ENCODE measurements at places on chromosomes 16 and 17.

DNA sequence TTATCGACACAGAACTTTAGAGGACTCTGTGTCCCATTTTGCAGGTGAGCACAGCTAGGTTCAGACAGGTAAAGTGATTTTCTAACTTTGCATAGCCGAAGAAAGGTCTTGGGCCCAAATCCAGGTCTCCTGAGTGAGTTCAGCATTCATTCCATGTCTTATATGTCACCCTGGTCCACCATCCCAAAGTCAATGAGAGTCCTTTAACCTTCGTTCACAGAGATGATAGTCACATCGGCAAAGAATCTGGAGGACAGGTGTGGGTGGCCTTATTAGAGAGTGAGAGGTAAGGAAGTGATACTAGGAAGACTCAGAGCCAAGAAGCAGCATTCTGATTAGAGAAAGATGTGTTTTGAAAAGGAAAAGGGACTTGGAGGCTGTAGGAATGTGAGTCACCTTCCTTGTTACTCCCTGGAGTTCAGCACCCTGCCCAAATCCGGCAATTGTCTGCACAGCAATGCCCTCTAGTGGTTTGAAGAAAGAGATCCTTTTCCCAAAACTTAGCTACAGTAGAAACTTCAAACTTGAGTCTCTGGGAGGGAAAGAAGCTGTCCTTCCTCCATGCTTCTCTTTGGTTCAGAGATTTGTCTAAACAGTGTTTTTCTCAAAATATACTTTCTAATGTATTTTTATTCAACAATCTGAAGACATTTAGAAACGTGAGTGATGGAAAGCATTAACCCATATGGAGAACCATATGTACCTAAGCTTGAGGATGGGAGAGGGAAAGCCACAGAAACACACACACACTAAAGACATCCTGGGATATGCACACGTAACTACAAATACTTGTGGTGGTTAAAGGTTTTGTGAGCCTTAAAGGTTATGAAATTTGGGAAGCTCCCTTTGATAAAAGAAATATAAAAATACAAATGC is 96.4 kb upstream of the SHISA6 start:
- DNase-seq: peak; percentile 4

DNA sequence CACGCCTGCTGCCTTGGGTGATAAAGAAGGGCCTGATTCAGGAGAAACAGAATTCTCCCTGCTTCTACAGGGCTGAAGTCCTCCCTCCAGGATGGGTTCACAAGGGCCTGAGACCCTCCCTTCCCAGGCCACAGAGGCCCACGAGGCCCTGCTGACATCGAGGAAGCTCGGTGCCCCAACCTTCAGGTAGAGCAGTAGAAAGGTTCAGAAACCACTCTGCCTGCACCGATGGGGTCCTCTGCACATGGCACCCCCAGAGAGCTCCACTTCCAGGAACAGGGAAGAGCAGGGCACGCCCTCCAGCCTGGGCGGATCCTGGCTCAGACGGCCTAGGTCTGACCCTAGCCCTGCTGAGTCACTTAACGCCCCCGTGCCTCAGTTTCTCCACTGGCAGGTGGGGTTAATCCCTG is 773 bp downstream of the CENPX start:
- DNase-seq: no peak

- peak; percentile 18 for DNase-seq
These were observed 17.0 kb upstream of the ABCA8 start for GRCh38 chr17:68972119-68972704.

DNA sequence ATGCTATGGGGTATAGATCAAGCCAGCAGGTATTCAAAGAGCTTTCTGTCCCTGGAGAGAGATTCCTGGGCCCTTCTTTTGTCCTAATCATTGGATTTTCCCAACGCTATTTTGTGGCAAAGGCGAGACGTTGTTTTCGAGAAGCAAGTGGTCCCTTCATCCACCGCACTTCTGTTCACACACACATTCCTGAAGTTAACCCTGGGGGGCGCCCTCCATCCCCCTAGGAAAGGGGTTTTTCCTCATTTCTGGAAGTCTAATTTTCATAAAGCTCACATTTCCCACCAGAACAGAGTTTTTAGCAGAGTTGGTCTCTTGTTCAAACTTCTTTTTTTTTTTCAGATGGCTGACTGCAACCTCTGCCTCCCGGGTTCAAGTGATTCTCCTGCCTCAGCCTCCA is 11.9 kb downstream of the SCGB1C2 start:
- DNase-seq: no peak

DNA sequence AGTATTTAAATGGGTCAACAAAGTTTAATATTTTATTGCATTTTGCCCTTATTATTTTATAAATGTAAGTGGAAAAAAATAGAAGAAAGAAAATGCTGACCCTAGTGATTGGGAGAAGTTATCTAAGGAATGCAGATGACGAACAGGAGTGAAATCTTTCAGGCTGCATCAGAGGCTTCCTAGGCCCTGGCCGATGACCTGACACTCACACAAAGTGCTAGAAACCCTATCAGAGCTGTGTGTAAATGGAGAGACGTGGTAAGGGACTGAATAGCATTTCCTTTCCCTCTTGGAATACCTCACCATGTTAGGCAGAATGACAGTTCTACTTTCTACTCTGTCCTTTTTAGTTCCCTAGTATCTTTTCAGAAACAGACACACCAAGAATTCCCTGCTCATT is 44.9 kb upstream of the CNEP1R1 start:
- DNase-seq: peak; percentile 25

GRCh38 chr16:12078405-12079280 is 102.1 kb downstream of the SNX29 start:
- no peak for DNase-seq

DNA sequence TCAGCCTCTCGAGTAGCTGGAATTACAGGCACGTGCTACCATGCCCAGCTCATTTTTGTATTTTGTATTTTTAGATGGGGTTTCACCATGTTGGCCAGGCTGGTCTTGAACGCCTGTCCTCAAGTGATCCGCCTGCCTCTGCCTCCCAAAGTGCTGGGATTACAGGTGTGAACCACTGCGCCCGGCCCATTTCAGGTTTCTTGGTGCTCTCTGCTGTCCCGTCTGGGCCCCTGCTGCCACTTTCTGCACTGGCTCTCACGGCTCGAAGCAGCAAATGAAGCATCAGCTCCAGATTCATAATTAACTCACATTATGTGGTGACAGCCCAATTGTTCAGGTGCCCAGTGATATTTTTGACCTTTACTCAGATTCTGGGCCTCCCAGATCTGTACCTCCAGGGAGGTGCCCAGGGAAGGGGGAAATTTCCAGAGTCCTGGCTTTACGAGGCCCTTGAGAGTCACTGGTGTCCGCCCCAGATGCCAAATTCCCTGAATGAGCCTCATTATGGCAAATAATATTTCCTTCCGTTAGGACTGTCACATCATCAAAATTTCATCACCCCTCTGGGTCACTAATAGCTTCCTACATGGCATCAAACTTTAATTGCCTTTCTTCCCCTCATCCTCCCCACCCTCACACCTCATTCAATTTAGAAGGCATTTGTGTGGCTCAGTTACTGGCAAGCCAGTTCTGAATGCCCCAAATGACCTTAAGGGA is 9.0 kb downstream of the SDK2 start:
- no peak for DNase-seq

- DNase-seq: no peak
These were observed 5.8 kb downstream of the P2RX5 start for GRCh38 chr17:3690094-3690715.

- peak; percentile 72 for DNase-seq
These were observed 9.4 kb upstream of the MEOX1 start for GRCh38 chr17:43671031-43671692.

DNA sequence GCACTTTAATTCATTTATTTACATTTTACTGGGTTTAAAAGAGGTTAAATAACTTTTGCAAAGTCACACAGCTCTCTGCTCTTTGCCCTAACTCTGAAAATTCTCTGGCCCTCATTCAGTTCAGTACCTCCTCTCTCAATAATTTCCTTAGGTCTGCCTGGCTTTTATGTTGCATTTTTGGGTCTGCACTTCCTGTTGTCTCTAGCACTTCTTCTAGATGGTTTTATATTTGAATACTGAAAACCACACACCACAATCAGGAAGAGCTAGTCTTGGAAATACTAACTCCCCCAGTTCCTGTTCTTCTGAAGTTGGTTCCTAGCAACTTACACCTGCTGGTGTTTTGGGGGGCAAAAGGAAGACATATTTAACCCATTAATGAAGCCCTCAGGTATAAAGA is 577.9 kb downstream of the HS3ST4 start:
- DNase-seq: no peak

- DNase-seq: peak; percentile 90
These were observed 9.0 kb downstream of the STAT5B start for GRCh38 chr17:42266918-42267766.

GRCh38 chr17:33164169-33164881 is 128.8 kb downstream of the ASIC2 start:
- no peak for DNase-seq

DNA sequence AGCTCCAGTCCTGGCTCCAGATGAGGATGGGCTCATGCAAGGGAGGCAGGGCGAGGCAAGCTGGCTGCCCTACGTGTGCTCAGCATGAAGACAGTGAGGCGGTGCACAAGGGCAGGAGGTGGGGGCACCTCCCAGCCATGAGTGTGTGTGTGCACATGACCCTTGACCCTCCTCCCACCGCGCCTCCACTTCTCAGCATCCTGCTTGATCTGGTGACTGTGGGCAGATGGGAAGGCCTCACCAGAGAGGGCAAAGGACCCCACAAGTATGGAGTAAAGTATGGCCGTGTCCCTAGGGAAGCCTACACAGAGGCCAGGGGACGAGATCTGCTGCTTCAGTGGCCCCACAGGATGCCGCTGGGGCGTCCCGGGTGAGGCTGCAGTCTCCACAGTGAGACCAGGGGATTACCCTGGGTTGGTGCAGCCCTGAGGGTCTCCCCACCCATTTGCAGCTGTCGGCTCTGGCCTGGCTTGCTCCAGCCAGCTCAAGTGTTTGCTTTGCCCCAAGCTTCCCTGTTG is 7.9 kb upstream of the RNF222 start:
- DNase-seq: no peak

GRCh38 chr16:15963307-15963910 is 14.0 kb downstream of the ABCC1 start:
- no peak for DNase-seq

DNA sequence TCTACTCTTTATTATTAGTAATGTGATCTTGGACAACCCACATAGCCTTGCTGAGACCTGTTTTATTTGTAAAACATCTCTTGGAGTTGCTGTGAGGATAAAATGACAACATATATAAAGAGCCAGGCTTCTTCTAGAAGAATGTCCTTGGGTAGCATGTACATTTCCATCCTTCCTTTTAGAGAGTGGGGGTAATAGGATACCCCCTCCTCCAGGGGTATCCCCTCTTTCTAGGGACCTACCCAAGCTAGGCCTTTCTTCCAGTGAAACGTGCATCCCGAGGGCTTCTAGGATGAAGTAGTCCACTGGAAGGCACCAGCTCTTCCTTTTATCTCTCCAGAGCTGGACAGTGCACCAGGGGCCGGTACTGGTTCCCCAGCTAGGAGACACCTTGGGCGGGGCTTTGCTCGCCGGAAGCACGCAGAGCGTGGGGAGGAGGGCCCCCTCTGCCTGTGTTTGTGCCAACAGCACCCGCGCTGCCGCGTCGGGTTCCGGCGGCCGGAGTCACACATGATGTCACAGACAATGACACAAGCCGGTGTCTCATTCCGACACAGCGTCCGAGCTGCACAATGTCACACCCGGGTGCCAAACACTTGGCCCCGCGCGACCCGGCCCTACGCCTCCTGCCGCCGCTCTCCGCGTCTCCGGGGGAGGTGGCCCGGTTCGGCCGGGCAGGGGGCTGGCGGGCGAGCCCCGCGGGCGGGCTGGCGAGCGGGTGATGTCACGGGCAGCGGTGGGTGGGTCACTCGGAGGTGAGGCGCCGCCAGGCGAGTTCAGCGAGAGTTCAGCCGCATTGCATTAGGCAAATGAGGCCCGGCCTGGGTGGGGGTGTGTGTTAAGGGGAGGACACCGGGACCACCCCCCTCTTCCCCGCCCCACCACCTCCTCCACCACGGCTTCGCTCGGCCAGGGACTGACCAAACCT is 23.4 kb downstream of the GJD3 start:
- DNase-seq: peak; percentile 86

- DNase-seq: no peak
These were observed 5.2 kb upstream of the MYH4 start for GRCh38 chr17:10474536-10474935.

DNA sequence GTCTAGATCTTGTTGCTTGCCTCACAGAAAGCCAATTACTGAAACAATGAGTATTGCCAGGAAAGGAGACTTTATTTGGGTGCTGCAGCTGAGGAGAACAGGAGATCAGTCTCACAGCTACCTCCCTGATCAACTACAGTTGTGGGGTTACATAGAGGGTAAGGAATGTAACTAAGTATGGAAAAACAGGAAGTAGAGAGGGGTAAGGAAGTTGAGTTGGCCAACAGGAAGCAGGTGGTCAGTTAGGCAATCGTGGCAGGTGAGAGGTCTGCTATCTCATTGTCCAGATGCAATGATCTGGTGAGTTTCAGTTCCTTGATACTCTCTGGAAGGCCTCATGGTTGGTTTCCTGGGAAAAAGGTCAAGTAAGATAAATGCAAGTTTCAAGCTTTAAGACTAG is 333.1 kb upstream of the GOT2 start:
- DNase-seq: no peak

DNA sequence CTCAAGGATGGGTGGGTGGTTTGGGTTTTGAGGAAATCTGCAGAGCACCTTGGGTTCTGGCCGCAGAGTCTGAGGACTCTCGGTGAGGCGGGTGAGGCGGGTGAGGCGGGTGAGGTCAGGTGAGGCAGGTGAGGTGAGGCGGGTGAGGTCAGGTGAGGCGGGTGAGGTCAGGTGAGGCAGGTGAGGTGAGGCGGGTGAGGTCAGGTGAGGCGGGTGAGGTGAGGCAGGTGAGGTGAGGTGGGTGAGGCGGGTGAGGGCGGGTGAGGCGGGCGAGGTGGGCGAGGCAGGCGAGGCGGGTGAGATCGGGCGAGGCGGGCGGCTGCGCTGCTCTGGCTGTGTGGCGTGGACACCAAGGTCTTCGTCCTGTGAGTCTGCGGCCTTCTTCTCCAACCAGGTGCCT is 24.1 kb upstream of the RPL13 start:
- no peak for DNase-seq

- DNase-seq: no peak
These were observed 79.8 kb downstream of the EMP2 start for GRCh38 chr16:10500582-10500981.

Measured in EH (cell line).